ENCODE measurements at places on chromosomes 7 and 10. TPM values are rescaled to one million over a fixed set of nuclear protein-coding genes. Genes with fewer than 3 reads are reported as not detected.

PTPRN2 gene
- total RNA-seq: not detected

PARP12 gene
- 37.7 TPM for total RNA-seq

DNAH11 gene
- total RNA-seq: not detected

GRCh38 chr10:35339942-35340341 lies 3.6 kb downstream of the CCNY start:
- no peak overlapping the region for H3K4me3 ChIP-seq
- H3K36me3 ChIP-seq: no peaks in the 10 kb centered on the region
- H3K27ac ChIP-seq: no peak overlapping the region
- H3K4me1 ChIP-seq: peaks cover 13% of the 10 kb centered on the region

TUBAL3 gene
- 0.52 TPM for total RNA-seq

- H3K4me1 ChIP-seq: no peaks in the 10 kb centered on the region
- no peak for DNase-seq
- no peaks in the 10 kb centered on the region for H3K27me3 ChIP-seq
- H3K36me3 ChIP-seq: no peaks in the 10 kb centered on the region
- H3K27ac ChIP-seq: no peak overlapping the region
Observed at GRCh38 chr7:57425969-57426628, 23.9 kb upstream of the ZNF716 start.

DNA sequence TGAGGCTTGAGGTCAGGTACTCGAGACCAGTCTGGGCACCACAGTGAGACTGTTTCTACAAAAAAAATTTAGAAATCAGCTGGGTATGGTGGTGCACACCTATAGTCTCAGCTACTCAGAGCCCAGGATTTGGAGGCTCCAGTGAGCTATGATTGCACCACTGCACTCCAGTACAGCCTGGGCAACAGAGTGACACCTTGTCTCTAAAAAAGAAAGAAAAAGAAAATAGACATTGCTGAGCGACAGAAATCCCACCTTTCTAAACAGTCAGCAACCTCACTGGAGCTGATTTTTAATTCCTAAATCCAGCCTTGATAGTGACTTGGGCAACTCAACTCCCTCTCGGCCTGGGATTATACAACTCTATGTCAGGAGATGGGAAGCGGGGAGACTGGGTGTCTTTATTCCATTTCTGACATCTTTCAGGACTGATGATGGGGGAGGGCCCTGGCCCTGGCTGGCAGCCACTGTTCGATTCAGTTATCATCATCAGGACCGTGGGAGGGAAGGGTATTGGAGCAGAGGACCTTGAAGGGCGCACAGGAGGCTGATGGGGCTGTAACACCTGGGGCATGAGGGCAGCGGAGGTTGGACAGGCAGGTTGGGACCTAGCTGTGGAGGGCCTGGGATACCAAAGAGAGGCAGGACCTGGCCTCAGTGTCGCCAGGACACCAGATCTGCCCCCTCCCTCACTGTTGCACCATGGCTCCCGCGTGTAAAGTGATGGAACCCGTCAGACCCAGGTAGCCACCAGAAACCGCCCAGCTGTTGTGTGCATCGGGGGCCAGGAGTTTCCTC lies 14.7 kb downstream of the HSPB1 start:
- H3K4me1 ChIP-seq: peaks cover 18% of the 10 kb centered on the region
- H3K27ac ChIP-seq: no peak overlapping the region
- peak overlapping the region; percentile 81 for H3K4me3 ChIP-seq
- H3K36me3 ChIP-seq: no peaks in the 10 kb centered on the region
- DNase-seq: no peak

DNA sequence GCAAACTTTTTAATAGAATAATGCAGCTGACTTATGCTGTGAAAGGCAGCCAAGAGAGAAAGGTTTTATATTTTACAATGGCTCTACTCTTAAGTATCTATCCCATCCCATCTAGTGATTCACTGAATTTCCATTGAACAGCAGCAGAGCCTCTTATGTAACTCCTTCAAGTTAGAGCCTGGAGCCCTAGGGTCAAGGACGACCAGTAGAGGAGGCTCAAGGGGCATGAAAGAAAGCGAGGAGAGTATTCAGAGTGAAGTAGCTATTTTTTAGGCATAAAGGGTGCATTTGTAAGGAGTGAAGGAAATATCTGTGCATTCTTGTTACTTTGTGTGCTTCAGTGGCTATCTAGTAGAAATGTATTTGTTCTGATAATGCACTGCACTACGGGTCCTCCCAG lies 180.2 kb upstream of the TPK1 start:
- no peak for DNase-seq
- no peak overlapping the region for H3K27ac ChIP-seq
- no peaks in the 10 kb centered on the region for H3K4me1 ChIP-seq
- H3K4me3 ChIP-seq: peak overlapping the region; percentile 21
- no peaks in the 10 kb centered on the region for H3K27me3 ChIP-seq
- H3K36me3 ChIP-seq: no peaks in the 10 kb centered on the region

DNA sequence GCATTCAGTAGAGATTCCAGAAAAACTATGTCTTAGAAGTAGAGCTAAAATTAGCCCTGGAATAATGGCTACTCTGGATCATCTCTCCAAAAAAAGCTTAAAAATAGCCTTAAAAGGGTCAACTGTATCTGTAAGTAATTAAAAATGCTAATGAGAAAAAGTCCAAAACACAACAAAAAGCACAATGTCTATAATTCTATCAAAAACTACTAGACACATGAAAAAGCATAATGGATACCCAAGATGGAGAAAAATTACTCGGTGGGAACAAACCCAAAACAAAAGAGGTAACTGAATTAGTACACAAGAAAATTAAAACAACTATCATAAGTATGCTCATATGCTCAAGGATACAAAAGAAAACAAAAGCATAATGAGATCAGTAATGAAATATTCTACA lies 15.4 kb downstream of the ORC5 start:
- no peak for DNase-seq
- H3K27me3 ChIP-seq: no peaks in the 10 kb centered on the region
- no peaks in the 10 kb centered on the region for H3K4me1 ChIP-seq

PVRIG gene
- 1.1 TPM for total RNA-seq

TSC22D4 gene
- 79.8 TPM for total RNA-seq

- no peak overlapping the region for H3K4me3 ChIP-seq
- DNase-seq: no peak
- H3K4me1 ChIP-seq: no peaks in the 10 kb centered on the region
Observed at GRCh38 chr10:121702351-121703320, 104.4 kb upstream of the FGFR2 start.

DNA sequence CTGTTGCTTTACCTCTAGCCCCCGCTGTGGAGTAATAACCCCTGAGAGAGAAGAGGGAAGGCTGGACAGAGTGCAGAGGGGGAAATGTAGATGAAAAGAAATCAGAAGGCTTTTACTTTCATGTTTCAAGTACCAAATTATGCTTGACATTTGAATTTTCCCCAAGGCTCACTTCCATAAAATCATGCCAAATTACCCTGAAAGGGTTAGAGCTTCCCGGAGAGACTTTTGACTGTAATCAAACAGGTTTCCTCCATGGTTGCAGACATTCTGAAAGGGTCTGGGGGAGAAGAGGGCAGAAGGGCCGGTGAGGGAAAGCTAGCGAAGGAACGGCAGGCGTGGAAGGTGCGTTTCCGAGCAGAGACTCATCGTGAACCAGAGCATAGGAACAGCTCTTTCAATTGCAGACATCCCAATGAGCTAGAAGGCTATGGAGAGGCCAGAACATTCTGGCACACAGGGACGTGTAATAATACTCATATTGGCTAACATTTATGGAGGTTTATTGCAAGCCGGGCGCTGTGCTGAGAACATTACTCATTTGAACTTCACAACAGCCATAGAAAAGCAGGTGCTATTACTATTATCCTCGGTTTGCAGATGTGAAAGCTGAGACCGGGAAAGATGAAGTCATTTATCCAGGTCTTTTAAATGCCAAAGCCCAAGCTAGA lies 620.8 kb upstream of the AUTS2 start:
- no peak overlapping the region for H3K4me3 ChIP-seq
- H3K27me3 ChIP-seq: no peaks in the 10 kb centered on the region
- H3K36me3 ChIP-seq: no peaks in the 10 kb centered on the region
- no peak for DNase-seq
- no peak overlapping the region for H3K27ac ChIP-seq

DNA sequence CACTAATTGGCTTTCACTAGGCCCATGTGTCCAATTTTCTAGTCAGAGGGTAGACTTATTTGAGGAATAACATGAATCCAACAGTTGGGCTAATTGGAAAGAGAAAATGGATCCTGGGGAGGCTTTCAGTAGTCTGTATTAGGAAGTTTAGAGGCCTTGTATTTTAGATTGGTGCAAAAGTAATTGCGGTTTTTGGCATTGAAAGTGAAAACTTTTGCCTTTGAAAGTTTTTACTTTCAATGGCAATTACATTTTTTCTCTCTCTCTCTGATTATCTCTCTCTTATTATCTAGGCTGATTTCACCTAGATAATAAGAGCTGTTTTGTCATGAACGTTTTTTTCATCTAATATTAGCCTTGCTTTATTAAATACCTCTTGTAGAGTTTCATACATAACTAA lies 981.7 kb downstream of the REEP3 start:
- H3K27ac ChIP-seq: no peak overlapping the region
- no peaks in the 10 kb centered on the region for H3K27me3 ChIP-seq
- H3K4me3 ChIP-seq: no peak overlapping the region
- no peaks in the 10 kb centered on the region for H3K36me3 ChIP-seq

DNA sequence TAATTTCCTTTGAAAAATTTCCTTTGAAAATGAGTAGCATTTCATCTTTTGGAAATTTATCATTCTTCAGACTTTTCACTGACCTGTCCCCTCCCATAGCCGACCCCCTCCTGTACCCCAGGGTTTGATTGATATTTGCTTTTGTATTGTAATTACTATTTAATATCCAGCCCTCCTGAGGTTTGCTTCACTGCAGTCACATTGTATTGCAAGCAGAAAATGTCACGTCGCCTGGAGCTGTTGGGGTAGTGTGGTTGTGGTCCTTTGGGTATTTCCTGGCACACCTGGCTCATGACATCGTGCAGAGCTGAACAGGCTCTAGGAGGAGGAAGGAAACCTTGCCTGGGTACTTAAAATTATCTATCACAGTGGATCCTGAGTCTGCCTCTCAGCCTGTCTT lies 116.1 kb downstream of the INSYN2A start:
- H3K4me1 ChIP-seq: no peaks in the 10 kb centered on the region
- H3K27me3 ChIP-seq: no peaks in the 10 kb centered on the region
- DNase-seq: no peak
- H3K36me3 ChIP-seq: no peaks in the 10 kb centered on the region

DNA sequence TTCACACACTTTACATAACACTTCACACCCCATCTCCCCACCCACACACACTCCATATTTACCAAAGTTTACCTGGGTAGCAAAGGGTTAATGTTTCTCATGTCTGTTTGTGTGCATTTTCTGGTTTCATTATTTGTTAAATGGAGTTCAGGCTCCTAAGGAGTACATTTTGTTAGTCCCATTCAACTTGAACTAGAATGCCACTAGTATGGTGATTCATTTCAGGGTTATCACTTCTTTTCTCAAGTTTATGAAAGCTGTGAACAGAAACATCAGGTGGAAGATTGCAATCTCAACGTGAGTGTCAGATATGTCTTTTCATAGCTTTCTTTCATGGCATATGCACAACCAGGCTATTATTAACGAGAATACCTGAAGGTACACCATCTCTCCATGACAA lies 1027.5 kb downstream of the GATA3 start:
- no peaks in the 10 kb centered on the region for H3K4me1 ChIP-seq
- H3K4me3 ChIP-seq: no peak overlapping the region
- H3K27me3 ChIP-seq: no peaks in the 10 kb centered on the region
- no peak overlapping the region for H3K27ac ChIP-seq
- DNase-seq: no peak
- H3K36me3 ChIP-seq: no peaks in the 10 kb centered on the region

ZNF518A gene
- total RNA-seq: 11.4 TPM

GRCh38 chr7:94579470-94579869 lies 69.9 kb downstream of the CASD1 start:
- H3K27me3 ChIP-seq: no peaks in the 10 kb centered on the region
- H3K4me3 ChIP-seq: no peak overlapping the region
- no peak for DNase-seq
- peak overlapping the region; percentile 77 for H3K27ac ChIP-seq

- no peak overlapping the region for H3K4me3 ChIP-seq
- H3K4me1 ChIP-seq: peaks cover 11% of the 10 kb centered on the region
- no peak overlapping the region for H3K27ac ChIP-seq
- H3K27me3 ChIP-seq: peaks cover 8% of the 10 kb centered on the region
- peak; percentile 44 for DNase-seq
Observed at GRCh38 chr7:148620749-148621359, 30.3 kb downstream of the C7orf33 start.

DNA sequence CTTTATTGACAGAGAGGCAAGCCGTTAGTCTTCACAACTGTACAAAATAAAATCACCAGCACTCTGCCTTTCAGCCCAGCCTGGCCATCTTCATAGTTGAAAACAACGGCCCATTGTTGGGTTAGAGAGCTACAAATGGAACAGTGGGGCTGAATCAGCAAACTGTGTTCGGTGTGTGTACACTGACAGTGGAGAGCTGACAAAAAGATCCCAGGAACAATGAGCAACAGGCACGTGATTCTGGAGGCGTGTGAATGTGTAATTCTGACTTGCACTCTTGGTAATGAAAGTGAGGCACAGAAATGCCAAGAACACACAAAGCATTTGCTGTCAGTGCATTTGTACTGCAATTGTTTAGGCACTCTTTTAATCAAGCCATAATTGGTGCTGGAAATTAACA lies 303.7 kb downstream of the WDR11 start:
- DNase-seq: no peak
- H3K4me1 ChIP-seq: no peaks in the 10 kb centered on the region
- no peaks in the 10 kb centered on the region for H3K27me3 ChIP-seq

- no peaks in the 10 kb centered on the region for H3K36me3 ChIP-seq
- H3K27ac ChIP-seq: no peak overlapping the region
- no peaks in the 10 kb centered on the region for H3K27me3 ChIP-seq
- H3K4me1 ChIP-seq: peaks cover 13% of the 10 kb centered on the region
- no peak overlapping the region for H3K4me3 ChIP-seq
Observed at GRCh38 chr10:110641256-110641655, 2.9 kb upstream of the RBM20 start.

DNA sequence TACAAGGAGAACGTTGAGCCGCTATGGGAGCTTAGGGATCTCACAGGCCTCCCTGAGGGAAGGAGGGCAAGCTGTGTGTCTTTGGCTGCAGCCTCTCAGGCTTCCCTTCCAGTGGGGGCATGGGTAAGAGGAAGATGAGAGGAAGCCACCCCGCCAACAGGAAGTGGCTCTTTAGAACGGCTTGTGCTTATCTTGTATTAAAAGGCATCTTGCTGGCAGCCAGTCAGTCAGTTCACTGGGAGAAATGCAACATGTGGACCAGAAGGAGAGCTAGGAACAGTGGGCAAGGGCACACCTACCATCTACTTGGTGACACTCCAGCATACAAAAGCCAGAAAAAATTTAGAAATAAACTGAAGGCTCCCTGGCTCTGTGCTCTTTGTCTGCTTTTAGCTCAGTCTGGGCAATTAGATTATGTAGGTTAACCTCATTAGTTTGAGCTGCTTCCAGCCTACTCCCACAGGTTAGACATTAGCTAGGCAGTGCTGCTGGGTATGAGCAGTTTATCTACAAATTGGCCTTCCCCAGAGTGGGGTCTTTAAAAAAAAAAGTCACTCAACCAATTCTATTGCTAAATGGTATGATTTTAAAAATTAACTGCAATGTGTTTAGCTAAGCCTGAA lies 595.9 kb downstream of the KCNMA1 start:
- H3K27ac ChIP-seq: no peak overlapping the region
- H3K4me3 ChIP-seq: no peak overlapping the region
- H3K36me3 ChIP-seq: no peaks in the 10 kb centered on the region
- no peak for DNase-seq
- H3K4me1 ChIP-seq: no peaks in the 10 kb centered on the region

RAB19 gene
- 9.1 TPM for total RNA-seq

SEMA3C gene
- 20.9 TPM for total RNA-seq

CRPPA gene
- 8.0 TPM for total RNA-seq

CXCL12 gene
- total RNA-seq: not detected

- DNase-seq: peak; percentile 78
- H3K36me3 ChIP-seq: no peaks in the 10 kb centered on the region
- H3K27me3 ChIP-seq: no peaks in the 10 kb centered on the region
- 0 out of 2 replicates have a peak, but pooled peaks cover 8% of the 10 kb centered on the region for H3K4me1 ChIP-seq
- no peak overlapping the region for H3K27ac ChIP-seq
- H3K4me3 ChIP-seq: no peak overlapping the region
Observed at GRCh38 chr7:41292487-41292886, 410.4 kb downstream of the INHBA start.
